Stimulated activated CD4-positive, alpha-beta T cell treated with anti-CD3 and anti-CD28 coated beads, Interleukin-15, amount 100 ng/mL, for 1 hour (primary cell): ENCODE measurements at places on chromosomes 11 and 22.

- DNase-seq = no peak
Observed at GRCh38 chr11:130675917-130676316, 227.5 kb downstream of the ADAMTS15 start.

GRCh38 chr11:59158206-59159068 lies 13.5 kb upstream of the DTX4 start:
- peak; percentile 20 for DNase-seq

GRCh38 chr11:108967571-108967970 lies 302.7 kb downstream of the DDX10 start:
- DNase-seq = no peak

DNA sequence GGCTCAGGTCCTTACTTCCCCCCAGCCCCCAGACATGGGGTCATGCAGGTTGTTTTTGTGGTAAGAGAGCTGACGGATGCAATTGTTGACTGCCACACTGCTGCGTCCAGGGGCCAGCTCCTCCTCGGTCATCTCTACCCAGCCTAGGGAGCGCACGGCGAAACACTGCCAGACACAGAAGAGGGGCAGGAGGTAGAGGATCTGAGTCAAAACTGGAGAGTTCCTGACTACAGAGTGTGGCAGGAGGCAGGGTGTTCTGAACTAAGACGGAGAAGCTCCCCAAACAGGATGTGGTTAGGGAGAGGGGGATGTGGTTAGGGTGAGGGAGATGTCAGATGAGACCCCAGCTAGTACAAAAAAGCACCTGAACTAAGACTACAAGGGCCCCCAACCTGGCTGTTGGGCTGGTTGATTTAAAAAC lies 12.3 kb downstream of the SMPD1 start:
- DNase-seq = peak; percentile 33

GRCh38 chr11:70206226-70206981 lies 3.3 kb downstream of the FADD start:
- no peak for DNase-seq

- no peak for DNase-seq
Observed at GRCh38 chr22:28933321-28933720, 49.9 kb downstream of the ZNRF3 start.

DNA sequence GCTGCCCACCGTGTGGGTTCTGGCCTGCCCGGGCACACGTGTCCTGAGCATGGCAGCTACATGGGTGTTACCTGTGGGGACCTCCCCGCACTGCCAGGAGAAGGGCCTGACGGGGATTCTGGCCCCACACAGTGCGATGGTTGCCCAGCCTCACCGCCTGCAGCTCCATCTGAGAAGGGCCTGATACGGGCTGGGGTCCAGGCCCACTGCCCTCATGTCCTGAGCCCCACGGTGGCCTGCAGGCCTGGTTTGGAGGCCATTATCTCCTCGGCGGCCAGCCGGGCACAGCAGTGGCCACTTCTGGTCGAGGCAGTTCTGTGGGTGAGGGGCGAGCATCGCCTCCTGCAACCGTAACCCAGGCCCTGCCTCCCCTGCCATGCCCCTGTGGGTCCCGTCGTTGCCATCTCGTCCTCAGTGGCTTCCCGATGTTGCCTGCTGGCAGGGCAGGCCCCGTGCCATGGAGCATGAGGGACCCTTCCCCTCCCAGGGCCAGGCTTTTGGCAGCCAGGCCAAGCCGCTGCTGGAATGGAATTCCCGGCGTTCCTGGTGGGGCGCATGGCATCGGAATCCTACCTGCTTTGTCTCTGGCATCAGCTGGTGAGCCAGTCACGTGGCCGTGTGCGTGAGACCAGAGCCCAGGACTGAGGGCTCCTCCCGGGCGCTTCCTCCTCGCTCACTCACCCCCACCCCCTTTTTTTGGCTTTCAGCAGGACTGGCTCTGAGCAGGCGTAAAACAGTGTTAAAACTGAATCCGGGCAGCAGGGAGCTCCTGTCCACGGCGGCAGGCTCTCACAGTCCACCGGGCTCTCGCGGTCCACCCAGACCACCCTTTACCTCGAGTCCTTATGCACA lies 71.9 kb upstream of the PPARA start:
- DNase-seq = no peak

GRCh38 chr11:19116276-19116970 lies 545 bp upstream of the ZDHHC13 start:
- DNase-seq = no peak

- no peak for DNase-seq
Observed at GRCh38 chr11:7673724-7674434, 579 bp upstream of the CYB5R2 start.

DNA sequence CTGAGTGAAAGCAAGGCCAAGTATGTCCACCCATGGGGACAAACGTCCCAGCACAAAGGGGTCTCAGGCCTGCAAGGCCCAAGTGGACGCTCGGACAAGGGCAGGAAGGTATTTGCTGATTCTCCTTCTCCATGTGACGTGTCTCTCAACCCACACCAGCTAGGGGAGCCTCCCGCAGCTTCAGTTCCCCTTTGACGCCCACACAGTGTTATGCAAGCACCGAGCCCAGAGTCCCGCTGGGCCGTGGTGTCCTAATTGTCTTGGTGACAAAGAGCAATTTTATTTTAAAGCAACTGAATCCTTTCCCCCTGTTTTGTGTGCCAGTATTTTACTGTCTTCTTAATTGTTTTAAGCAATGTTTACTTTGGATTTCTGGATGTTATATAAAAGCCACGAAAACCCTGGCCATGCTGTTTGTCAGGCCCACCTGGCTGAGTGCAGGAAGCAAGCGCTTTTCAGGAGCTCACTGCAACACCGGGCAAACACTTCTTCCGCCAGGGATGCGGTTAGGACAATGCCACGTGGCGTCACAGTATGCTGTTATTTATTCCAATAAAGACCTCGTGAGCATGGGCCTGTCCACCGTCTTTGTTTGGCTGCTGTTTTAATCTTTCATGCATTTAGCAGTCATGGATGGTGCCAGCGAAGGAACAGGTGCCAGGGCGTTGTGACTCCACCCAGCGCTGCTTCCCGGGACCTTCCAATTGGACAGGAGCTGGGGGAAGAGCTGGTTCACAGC lies 8.2 kb upstream of the PARVG start:
- DNase-seq = no peak

DNA sequence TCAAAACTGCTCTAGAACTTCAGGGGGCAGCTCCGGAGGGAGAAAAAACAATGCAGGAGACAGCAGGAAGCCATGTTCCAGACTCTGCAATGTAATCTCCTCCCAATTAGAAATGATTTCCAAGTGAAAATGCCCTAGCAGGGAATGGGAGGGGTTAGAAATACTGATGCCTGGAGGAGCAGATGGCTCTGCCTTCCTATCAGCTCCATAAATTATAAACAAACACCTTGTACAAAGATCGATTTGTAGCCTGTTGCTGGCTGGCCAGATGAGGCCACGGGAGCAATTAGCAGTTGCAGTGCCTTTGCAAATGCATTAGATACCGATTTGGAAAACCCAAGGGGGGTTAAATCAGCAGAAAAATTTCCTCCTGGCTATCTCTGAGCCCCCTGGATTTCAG lies 46.6 kb upstream of the CHRM4 start:
- DNase-seq = no peak

- no peak for DNase-seq
Observed at GRCh38 chr11:1498262-1498661, 11.7 kb upstream of the MOB2 start.

DNA sequence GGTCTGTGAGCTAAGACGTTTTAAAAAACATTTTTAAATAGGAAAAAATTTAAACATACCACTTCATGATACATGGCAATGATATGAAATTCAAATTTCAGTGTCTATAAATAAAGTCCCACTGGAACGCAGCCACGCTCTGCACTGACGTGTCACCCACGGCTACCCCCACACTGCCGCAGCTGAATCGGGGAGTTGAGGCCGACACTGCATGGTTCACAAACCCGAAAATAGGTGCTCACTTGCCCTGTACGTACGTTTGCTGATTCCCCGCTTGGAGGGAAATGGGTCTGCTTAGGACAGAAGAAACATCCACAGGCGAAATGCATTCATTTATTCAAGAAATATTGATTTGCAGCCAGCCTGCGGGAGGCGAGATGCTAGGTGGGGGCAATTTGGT lies 1342.3 kb downstream of the TBC1D22A start:
- DNase-seq = no peak

DNA sequence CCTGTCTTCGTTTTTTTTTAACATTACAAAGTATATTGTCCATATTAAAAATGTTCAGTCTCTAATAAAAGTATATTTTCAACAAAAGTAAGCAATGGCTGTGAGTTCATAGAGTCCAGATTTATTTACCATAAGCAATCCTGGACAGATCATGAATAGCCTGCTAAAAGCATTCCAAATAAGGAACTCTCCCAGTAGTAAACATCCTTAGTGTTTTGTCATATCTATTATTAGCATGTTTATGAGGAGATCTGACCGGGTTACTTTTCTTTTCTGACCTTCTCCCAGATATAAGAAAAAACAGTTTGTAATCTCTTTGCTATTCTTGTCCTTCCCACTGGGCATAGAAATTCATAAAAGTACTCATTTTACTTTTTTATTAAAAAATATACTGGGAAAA lies 403.9 kb upstream of the ANO3 start:
- DNase-seq = no peak

DNA sequence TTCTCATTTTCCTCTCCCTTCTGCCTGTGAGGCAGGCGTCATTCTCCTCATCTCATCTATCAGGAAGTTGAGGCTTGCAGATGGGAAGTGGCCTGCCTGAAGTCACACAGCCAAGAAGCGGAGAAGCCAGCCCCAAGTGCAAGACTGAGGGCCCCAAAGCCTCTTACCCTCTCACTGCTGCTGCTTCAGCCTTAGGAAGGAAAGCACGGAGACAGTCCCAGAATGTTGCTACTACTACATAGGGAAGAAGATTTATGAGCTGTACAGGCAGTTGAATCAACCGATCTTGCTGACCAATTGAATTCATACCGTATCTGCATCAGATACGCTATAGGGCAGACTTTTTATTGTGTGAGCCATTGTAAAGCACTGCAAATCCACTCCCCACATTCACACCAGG lies 89.0 kb downstream of the CWC15 start:
- no peak for DNase-seq

- no peak for DNase-seq
Observed at GRCh38 chr11:75245356-75246005, 4.9 kb downstream of the TPBGL start.

GRCh38 chr11:132137981-132138313 lies 767.5 kb downstream of the NTM start:
- no peak for DNase-seq

GRCh38 chr22:19880786-19881569 lies 26.3 kb upstream of the GNB1L start:
- no peak for DNase-seq

GRCh38 chr11:102771351-102771750 lies 9.1 kb downstream of the MMP10 start:
- DNase-seq = no peak

DNA sequence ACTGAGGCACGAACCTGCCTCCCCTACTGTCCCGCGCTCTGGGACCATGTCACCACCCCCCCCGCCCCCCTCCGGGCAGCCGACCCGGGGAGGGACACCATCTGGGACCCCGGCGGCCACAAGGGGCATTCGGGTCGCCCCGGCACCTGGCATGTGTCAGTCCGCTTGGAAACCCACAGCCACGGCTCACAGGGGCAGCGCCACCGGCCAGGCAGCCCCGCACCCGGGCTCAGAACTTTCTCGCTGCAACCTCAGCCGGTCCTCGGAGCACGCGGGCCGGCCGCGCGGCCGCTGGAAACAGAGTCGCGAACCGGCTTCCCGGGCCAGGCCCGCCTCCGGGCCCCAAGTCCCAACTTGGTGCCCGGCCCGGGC lies 159.9 kb upstream of the GRK3 start:
- DNase-seq = no peak

DNA sequence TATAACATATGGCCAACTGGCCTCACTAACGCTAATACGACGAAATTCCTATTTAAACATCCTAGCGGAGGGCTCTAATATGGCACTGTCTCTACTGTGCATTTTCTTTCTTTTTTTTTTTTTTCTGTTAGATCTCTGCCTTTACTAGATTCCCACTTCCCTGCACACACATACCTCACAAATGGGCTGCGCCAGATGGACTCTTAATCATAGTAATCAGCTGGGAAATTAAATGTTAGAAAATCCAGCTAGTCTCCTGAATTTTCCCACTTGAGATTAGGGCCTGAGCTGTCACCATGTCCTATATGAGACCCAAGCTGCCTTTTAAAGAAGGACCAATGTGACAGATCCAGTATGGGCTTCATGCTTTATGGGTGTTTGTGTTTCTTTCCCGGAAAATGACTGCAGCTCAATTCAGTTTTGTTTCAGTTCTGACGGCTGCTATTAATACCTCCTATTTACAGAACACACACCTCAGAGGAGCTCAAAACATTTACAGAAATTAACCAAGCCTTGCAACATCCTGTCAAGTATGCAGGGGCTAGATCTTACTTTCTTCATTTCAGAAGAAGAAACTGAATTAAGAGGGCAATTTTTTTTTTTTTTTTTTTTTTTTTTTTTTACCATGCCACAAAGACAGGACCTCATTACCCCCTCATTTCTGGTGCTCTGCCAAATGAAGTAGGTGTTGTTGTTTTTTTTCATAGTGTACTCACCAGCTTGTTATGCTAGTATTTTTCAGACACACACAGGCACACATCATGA lies 49.8 kb upstream of the BLID start:
- DNase-seq = no peak

GRCh38 chr11:9493492-9493891 lies 32.7 kb downstream of the ZNF143 start:
- no peak for DNase-seq

GRCh38 chr22:49240016-49240380 lies 587.7 kb downstream of the BRD1 start:
- DNase-seq = no peak

DNA sequence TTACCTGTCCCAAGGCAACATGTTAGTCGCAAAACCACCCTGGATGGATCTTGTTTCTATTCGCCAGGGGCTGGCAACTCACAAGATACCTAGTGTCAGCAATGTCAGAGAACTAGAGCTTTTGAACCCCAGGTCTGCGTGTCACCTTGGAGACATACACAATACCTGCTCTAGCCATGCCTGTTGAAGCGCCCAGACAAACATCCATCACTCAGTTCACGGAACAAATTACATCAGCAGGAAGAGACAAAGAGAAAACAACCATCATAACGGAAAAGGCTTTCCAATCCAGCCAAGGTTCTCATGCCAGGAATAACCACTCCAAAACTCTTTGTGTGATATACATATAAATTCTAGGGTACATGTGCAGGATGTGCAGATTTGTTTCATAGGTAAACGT lies 2.2 kb downstream of the CD59 start:
- DNase-seq = no peak

DNA sequence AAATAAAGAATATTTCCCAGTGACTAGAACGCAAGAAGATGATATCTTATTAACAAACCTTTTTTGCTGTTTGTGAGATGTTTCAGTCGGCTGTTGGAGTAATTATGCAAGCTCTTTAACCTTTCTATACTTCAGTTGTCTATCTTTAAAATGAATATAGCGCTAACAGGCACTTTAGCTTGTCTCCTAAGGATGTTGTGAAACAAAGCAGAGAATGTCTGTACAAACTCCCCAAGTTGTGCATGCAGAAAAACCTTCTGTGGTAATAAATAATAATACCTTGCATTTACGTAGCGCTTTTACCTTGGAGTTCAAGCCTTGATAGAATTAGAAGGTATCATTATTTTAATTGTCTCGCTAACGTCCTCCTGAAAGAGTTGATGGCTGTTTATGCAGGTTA lies 1.9 kb upstream of the KDM2A start:
- DNase-seq = no peak

GRCh38 chr11:64686466-64687170 lies 36.4 kb downstream of the NRXN2 start:
- DNase-seq = no peak

GRCh38 chr11:17544181-17544622 lies at the start of gene USH1C:
Gene USH1C (minus strand): TSS chr11:17544416. CDS start chr11:17544307, 109 bp downstream.
- no peak for DNase-seq

GRCh38 chr22:21975273-21975672 lies 7.3 kb downstream of the TOP3B start:
- DNase-seq = no peak
